ENCODE measurements at places on chromosomes 4 and X.
A peak's percentile ranks its signal among the peaks of the same experiment; 100 is the strongest.

DNA sequence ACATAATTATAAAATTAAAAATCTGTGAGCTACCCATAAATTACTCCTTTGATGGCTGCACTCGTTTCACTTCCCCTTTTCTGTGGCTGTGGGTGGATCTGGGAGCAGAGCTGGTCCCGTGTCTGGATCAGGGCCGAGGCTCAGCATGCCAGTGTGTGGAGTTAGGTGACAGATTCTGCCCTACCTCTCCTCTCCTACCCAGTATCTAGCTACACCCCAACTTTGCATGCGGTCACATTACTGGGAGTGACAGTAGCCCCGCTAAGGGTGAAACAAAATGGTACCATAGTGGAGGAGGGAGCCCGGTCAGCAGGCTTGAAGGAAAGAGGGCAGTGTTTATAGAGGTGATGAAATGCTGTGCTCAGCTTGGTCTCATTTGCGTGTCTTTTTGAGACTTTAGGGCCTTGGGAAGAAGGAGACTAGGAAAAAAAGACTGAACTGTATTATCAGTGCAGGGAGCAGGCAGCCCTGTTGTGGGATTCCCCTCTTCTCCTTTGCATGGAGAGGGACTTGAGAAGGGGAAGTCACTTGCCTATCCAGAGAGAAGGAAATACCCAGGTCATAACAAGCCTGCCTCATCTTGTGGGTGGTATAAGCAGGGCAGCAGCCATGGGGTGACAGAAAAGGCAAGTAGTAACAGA lies 48.4 kb downstream of the ARHGAP10 start:
- H3K4me1 ChIP-seq, result peaks cover 50% of the 10 kb centered on the region
- no peak overlapping the region for H3K27ac ChIP-seq
- DNase-seq, result no peak
- no peaks in the 10 kb centered on the region for H3K27me3 ChIP-seq

DNA sequence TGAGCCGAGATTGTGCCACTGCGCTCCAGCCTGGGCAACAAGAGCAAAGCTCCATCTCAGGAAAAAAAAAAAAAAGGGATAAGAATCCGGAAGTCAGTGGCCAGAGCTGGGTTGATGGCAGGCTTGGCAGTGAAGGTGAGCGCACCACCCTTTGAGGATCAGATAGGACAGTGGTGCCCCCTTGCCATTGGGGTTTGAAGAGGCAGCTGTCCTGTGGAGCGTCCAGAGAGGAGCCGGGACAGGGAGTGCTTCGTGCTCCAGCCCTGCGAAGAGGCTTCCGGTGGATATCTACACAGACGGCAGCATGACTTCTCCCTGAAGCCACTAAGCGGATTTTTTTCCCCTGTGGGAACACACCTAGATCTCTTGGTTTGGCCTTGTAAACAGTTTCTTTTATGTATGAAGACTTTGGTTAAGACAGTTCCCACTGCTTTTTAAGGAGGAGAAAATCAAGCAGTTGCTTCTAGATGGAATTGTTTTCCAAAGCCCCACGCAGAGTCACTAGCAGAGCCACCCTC lies 6.5 kb downstream of the TBC1D14 start:
- no peak overlapping the region for H3K4me3 ChIP-seq
- H3K4me1 ChIP-seq, result peaks cover 38% of the 10 kb centered on the region
- H3K27me3 ChIP-seq, result no peaks in the 10 kb centered on the region
- DNase-seq, result no peak

GRCh38 chrX:25010784-25011588 lies 4.8 kb downstream of the ARX start:
- H3K4me3 ChIP-seq, result no peak overlapping the region
- DNase-seq, result no peak
- no peak overlapping the region for H3K27ac ChIP-seq
- peaks cover 64% of the 10 kb centered on the region for H3K27me3 ChIP-seq
- peaks cover 4% of the 10 kb centered on the region for H3K4me1 ChIP-seq

GRCh38 chr4:112183252-112183651 lies 38.0 kb downstream of the FAM241A start:
- H3K27me3 ChIP-seq, result no peaks in the 10 kb centered on the region
- DNase-seq, result no peak
- H3K4me1 ChIP-seq, result peaks cover 34% of the 10 kb centered on the region
- H3K36me3 ChIP-seq, result peaks cover 33% of the 10 kb centered on the region
- H3K27ac ChIP-seq, result peak overlapping the region; percentile 35
- no peak overlapping the region for H3K4me3 ChIP-seq

- no peak overlapping the region for H3K27ac ChIP-seq
- no peaks in the 10 kb centered on the region for H3K27me3 ChIP-seq
- H3K4me1 ChIP-seq, result no peaks in the 10 kb centered on the region
- no peak overlapping the region for H3K4me3 ChIP-seq
- no peak for DNase-seq
These were observed 12.2 kb downstream of the TENT5D start for GRCh38 chrX:80432441-80432840.

GRCh38 chr4:114386637-114387233 lies 211.9 kb upstream of the UGT8 start:
- H3K4me1 ChIP-seq, result no peaks in the 10 kb centered on the region
- no peak overlapping the region for H3K27ac ChIP-seq
- no peaks in the 10 kb centered on the region for H3K36me3 ChIP-seq
- no peak for DNase-seq
- H3K4me3 ChIP-seq, result no peak overlapping the region

- no peaks in the 10 kb centered on the region for H3K36me3 ChIP-seq
- no peak overlapping the region for H3K27ac ChIP-seq
- H3K4me1 ChIP-seq, result no peaks in the 10 kb centered on the region
These were observed 139.5 kb downstream of the CPZ start for GRCh38 chr4:8732092-8732491.

DNA sequence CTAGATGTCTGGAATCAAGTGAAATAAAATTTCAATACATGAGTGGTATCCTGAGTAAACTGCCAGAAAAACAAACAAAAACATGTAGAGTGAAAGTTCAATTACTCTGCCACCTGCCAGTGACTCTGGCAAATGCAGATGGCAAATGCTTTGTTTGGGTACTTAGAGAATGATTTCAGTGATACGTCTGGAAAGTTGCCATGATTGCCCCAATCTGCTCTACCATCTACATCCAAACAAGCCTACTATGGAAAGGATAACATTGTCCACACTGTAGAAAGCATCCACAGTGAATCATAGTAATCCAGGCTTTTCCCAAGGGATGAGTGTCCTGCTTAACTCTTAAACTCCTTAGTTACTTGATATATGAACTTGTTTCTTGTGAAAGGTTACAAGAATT lies 3.4 kb downstream of the SPATA4 start:
- peaks cover 3% of the 10 kb centered on the region for H3K36me3 ChIP-seq
- peaks cover 40% of the 10 kb centered on the region for H3K27me3 ChIP-seq
- no peak overlapping the region for H3K27ac ChIP-seq

DNA sequence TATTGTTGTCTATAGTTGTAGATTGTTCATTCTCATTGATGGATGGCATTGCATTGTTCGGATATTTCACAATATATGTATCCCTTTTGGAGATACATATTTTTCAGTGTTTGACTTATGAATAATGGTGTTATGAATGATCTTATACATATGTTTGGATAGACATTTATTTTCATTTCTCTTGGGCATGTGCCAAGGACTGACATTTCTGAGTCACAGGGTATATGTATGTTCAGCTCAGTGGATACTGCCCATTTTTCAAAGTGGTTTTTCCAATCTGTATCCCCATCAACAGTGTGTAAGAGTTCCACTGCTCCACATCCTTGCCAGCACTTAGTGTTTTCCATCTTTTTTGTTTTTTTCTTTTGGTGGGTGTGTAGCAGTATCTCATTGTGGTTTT lies 45.0 kb upstream of the RAB40AL start:
- no peak overlapping the region for H3K27ac ChIP-seq
- no peak for DNase-seq
- no peaks in the 10 kb centered on the region for H3K27me3 ChIP-seq

- H3K4me1 ChIP-seq, result peaks cover 15% of the 10 kb centered on the region
- no peak overlapping the region for H3K4me3 ChIP-seq
These were observed 105.8 kb downstream of the CXCL13 start for GRCh38 chr4:77711469-77711868.

DNA sequence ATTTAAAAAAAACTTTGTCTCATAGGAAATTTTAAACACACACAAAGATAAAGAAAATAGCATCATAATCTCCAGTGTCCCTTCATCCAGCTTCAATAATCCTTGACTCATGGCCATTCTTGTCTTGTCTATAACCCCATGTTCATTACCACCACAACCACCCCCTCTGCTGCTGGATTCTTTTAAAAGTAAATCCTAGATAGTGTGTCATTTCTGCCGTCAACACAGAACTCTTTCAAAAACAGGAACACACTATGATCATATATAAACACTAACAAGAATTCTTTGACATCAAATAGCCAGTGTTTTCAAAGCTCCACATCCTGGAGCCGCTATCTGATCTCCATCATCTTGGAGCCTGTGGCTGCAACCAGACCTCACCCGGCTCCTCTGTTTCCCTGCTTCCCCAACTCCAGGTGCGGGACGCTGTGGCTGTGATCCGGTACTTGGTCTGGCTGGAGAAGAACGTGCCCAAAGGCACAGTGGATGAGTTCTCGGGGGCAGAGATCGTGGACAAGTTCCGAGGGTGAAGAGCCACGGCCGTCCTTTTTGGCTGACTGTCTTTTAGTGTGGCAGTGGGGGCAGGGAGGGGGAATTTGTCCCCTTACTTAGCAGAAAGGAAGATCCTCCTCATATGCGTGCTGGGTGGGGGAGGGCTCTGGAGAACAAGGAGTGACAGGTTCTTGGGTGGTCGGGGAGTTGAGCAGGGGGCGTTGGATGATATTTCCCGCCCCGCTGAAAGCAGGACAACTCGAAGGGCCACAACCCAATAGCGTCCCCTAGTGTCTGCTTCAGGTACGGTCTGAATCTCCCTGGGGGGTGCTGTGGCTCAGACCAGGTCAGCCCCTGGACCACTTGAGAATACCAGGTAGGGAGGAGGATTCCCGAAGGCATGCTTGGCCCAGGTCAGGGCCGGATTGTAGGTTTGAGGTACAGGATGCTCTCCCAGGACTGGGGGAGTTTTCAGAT lies 15.6 kb downstream of the XPNPEP2 start:
- no peak overlapping the region for H3K4me3 ChIP-seq
- peak overlapping the region; percentile 28 for H3K27ac ChIP-seq
- no peak for DNase-seq

GRCh38 chr4:22414833-22415232 lies 101.0 kb downstream of the ADGRA3 start:
- DNase-seq, result no peak
- peaks cover 35% of the 10 kb centered on the region for H3K4me1 ChIP-seq
- no peak overlapping the region for H3K4me3 ChIP-seq
- H3K27me3 ChIP-seq, result no peaks in the 10 kb centered on the region
- no peak overlapping the region for H3K27ac ChIP-seq

- peaks cover 23% of the 10 kb centered on the region for H3K36me3 ChIP-seq
- H3K27me3 ChIP-seq, result no peaks in the 10 kb centered on the region
- DNase-seq, result no peak
- no peak overlapping the region for H3K4me3 ChIP-seq
- no peak overlapping the region for H3K27ac ChIP-seq
These were observed 1.8 kb downstream of the ZNF674 start for GRCh38 chrX:46543441-46543840.

DNA sequence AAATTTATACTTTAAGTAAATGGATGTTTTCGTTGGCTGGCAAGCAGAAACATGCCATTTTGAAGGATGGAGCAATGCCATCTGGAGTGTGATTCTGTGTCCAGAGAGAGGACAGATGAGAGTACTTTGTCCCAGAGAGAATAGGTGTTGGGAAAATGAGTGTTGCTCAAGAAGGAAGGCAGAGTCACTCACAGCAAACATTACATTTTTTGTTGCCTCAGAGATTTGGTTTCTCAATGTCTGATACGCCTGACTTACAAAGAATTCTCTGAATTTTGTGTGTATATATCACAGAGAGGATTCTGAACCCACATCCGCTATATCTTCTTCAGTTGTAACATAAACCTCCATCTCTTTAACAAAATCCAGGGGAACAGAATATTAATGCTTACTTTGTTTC lies 102.8 kb upstream of the PCDH18 start:
- no peak overlapping the region for H3K4me3 ChIP-seq
- H3K4me1 ChIP-seq, result no peaks in the 10 kb centered on the region
- H3K27me3 ChIP-seq, result no peaks in the 10 kb centered on the region
- no peak overlapping the region for H3K27ac ChIP-seq
- no peaks in the 10 kb centered on the region for H3K36me3 ChIP-seq

GRCh38 chr4:85836588-85837438 lies 361.9 kb downstream of the ARHGAP24 start:
- no peaks in the 10 kb centered on the region for H3K36me3 ChIP-seq
- DNase-seq, result no peak
- no peaks in the 10 kb centered on the region for H3K4me1 ChIP-seq
- no peak overlapping the region for H3K4me3 ChIP-seq
- no peaks in the 10 kb centered on the region for H3K27me3 ChIP-seq

GRCh38 chr4:3470244-3471097 lies 7.4 kb downstream of the DOK7 start:
- H3K27ac ChIP-seq, result no peak overlapping the region
- H3K36me3 ChIP-seq, result no peaks in the 10 kb centered on the region
- H3K27me3 ChIP-seq, result no peaks in the 10 kb centered on the region
- no peaks in the 10 kb centered on the region for H3K4me1 ChIP-seq
- no peak overlapping the region for H3K4me3 ChIP-seq

DNA sequence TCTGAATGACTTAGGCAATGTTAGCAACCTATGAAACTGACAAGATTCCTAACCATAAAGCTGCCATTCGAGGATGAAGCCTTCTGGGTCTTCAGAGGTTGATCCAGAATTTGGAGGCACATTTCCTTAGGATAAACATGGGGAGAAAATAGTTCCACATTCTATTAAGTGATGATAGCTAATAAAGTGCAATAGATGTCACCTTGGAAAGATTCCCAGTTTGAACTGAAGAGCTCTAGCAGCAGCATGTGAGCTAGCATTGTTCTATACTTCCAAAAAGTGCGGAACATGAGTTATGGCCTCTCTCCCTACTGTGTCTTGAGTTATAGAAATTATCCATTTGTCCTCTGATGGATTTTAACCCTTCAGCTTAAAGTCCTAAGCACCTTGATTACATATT lies 991.4 kb upstream of the SLIT2 start:
- no peak overlapping the region for H3K4me3 ChIP-seq

GRCh38 chr4:78735697-78736096 lies 40.5 kb upstream of the BMP2K start:
- no peaks in the 10 kb centered on the region for H3K36me3 ChIP-seq
- no peak overlapping the region for H3K27ac ChIP-seq
- H3K27me3 ChIP-seq, result peaks cover under 1% of the 10 kb centered on the region
- H3K4me3 ChIP-seq, result no peak overlapping the region
- H3K4me1 ChIP-seq, result peaks cover 4% of the 10 kb centered on the region
